ENCODE measurements at places on chromosomes 5 and 9.

GRCh38 chr5:103668281-103668680 is 105.7 kb upstream of the NUDT12 start:
- DNase-seq, result no peak

DNA sequence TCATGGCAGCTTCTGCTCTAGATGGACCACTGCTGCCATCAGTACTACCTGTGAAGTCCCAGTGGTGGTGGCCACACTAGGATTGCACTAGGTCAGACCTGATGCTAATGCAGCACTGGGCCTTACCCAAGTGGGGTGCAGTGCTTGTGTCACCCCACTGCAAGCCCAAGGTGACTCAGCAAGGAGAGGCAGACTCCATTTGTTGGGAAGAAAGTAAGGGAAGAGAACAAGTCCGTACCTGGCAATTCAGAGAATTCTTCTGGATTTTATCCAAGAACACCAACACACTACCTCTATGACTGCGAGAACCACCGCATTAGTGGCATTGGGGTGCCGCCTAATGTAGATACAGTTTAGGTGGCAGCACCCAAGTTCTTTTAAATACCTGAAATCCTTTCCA is 34.0 kb upstream of the TYRP1 start:
- no peak for DNase-seq

DNA sequence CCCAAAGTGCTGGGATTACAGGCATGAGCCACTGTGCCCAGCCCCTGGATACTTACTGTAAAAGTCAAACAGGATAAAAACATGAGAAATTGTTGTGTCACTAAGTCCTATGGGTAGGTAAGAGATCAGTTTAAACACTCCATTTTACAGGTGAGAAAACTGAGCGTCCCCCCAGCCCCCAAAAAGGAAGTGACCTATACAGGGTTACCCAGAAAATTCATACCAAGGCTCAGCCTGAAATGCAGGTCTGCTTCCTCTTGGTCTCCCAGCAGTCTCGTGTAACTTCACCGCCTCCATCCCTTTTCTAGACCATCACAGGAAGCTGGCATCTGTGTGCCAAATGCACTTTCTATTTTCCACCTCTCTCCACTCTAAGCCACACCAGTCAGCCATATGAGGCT is 57.2 kb downstream of the TMOD1 start:
- DNase-seq, result no peak

DNA sequence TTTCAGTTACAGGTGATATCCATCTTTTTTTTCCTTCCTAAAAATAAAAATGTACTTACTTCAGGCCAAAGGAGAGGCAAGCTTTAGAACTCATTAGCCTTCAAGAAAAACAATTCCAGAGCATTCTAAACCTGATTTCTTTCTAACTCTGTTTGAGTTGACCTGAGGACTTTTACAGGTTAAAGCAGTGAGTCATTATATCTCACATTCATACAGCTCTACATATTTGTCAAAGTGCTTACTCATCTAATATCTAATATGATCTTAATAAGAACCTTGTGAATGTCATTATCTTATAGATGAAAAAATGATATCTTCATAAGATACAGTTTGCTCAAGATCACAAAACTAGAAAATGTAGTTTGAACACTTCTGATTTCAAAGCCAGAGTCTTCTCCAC is 149.2 kb upstream of the CDKN2B start:
- no peak for DNase-seq

DNA sequence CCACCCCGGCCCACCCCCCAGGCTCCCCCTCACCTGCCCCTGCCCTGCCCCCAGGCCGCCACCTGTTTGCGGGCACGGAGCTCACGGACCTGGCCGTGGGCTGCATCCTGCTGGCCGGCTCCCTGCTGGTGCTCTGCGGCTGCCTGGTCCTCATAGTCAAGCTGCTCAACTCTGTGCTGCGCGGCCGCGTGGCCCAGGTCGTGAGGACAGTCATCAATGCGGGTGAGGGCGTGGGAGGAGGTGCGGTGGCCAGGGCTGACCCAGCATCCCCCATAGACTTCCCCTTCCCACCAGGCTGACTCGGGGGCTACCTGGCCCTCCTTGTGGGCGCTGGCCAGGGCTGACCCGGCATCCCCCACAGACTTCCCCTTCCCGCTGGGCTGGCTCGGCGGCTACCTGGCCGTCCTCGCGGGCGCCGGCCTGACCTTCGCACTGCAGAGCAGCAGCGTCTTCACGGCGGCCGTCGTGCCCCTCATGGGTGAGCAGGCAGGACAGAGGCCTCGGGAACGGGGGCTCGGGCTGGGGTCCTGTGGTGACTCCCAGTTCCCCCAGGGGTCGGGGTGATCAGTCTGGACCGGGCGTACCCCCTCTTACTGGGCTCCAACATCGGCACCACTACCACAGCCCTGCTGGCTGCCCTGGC is 3.5 kb downstream of the SLC34A3 start:
- no peak for DNase-seq

GRCh38 chr5:154618696-154619095 is 136.5 kb upstream of the LARP1 start:
- no peak for DNase-seq

GRCh38 chr9:130944510-130945058 is 5.5 kb upstream of the FIBCD1 start:
- no peak for DNase-seq

DNA sequence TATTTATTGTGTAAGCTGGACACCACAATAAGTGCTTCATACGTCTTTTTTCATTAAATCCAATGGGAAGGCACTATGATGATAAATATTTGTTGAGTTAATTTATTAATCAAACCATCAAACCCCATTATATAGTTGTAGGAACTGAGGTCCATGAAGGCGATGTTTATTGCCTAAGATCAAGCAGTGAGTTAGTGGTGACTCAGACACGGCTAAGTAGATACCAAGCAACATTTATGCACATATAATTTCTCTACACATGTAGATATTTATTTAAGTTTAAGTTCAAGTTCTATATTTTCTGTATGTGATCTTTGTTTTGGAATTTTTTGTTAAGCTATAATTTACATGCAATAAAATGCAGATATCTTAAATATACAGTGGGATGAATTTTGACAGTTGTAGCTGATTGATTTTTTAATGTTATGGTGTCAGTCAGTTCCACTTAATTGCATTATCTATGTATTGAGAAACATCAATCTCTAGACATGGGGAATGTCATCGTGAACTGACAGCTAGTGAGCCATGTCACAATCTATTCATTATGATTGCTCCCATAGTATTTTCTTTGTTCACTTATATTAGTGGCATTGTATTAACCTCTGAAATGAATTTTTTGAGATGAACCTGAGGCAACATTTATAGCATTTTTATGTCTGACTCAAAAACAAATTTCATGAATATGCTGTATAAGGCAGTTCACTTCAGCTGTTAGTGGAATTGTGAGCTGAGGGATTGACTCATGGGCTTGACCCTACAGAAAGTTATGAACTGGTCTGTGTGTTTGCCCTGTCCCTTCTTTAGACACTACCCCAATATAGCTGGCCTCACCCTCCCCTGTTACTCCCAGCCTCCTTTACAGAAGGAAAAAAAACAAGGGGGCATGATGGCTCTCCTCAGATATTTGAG is 11.9 kb upstream of the GARNL3 start:
- DNase-seq, result no peak

DNA sequence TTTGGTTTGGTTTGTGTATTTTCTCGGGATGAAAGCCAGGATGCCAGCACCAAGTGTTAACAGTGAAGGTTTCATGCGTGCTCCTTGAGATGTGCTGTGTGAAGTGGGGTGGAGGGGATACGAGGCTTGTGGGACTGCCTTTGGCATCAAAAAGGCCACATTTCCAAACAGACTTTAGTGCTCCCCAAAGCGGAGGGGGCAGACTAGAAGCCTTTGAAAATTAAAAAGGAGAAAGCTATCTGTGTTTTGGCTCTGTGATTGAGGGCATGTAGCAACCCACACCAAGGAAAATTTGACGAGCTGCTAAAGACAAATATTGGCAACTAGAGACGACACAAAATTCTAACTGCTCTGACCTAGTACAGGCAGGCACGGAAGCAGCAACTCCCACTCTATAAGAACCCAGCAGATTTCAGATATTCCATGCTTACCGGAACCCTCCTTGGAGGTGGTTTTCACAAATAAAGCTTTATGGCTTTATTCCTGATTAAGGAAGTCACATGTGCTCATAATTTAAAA is 154.5 kb downstream of the ARSB start:
- no peak for DNase-seq

DNA sequence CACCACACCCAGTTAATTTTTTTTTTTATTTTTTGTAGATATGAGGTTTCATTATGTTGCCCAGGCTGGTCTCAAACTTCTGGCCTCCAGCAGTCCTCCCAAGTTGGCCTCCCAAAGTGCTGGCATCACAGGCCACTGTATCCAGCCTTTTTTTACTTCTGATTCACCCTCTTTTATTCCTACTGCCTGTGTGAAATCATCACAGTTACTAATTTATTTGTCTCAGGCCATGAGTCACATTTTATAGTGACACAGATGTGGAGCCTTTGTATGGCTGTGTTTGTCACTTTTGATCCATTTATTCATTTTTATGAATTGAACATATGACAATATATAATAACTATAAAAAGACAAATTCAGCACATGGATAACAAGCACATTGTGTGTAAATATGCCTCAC is 67.1 kb upstream of the SNX2 start:
- DNase-seq, result no peak

DNA sequence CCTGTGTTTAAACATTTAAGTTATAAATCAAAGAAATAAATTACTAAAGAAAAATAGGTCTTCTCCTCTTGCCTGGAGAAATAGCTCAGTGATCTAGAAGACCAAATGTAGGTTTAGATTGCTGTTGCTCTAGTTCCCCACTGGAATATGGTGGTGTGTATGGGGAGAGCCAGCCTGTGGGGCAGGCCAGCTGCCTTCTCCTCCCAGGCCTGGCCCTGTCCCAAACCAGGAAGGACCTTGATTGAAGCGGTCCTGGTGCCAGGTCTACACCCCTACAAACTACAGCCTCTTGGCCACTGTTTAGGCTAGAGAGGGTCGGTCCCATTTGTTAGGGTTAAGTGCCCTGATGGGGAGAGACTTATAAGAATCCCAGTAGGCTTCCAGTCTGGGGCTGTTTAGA is 35.4 kb downstream of the MAN2A1 start:
- no peak for DNase-seq

DNA sequence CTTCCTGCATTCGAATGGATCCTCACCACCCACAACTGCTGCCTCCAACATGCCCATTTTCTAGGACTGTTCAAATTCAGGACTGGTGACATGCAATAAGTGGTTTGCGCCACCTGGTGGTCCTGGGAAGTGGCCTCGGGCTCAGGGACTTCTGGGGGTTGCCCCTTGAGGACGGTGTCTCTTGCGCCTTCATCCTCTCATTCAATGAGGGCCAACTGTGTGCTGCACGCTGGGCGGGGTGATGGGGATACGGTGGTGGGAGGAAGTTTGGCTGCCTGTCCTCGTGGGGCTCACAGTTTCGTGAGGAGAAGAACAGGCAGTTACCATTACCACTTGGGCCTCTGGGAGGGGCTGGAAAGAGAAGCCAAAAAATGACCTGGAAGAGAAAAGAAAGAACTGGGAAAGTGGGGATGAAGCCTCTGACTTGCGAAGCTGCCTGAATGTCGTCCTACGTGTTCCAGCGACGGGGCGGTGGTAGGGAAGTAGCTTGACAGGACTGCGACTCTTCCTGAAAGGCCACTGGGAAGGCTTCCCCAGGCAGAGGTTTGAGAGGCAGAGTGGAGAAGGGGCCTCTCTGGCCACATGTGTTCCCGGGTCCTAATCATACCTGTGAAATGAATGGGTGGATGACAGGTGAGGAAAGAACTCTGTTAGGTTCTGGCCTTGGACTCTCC is 49.0 kb downstream of the PSD2 start:
- DNase-seq, result peak; percentile 93

DNA sequence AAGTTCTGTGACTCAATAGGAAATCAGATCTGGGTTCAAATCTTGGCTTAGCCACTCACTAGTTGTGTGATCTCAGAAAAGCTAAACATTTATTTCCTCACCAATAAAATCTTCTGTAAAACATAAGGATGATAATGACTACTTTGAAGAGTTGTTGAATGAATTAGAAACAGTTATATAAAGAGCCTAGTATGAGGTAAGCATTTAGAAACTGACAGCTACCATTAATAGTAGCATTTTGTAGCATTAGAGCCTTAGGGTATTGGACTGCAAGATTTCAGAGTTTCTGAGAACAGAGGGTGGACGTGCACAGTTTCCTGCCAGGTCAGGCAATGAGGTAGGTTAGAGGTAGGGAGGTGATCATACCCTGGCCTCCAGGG is 293.2 kb downstream of the CWC27 start:
- DNase-seq, result no peak

DNA sequence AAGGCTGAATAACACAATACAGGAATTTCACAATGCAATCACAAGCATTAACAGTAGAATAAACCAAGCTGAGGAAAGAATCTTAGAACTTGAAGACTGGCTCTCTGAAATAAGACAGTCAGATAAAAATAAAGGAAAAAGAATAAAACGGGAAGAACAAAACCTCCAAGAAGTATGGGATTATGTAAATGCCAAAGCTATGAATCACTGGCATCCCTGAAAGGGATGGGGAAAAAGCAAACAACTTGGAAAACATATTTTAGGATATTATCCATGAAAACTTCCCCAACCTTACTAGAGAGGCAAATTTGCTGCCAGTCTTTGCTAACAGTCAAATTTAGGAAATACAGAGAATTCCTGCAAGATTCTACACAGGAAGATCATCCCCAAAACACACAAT is 157.9 kb downstream of the ALDH1A1 start:
- DNase-seq, result no peak

DNA sequence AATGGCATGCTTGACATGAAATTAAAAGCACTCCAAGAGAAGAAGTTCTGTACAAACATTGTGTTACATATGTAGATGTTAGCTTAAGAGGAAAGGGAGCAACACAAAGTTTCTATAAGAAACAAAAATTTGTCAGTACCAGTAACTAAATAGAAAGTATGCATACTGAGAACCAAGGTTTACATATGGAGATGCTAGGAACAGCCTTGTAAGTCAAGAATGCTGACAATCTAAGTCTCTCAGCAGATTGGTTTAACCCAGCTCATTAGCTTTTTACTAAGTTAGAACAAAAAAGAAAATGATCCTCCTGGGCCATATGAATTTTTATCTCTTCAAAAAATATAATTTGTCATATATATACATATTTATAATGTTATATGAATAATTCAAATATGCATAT is 2022.1 kb upstream of the ACO1 start:
- no peak for DNase-seq

- DNase-seq, result no peak
Observed at GRCh38 chr5:95059636-95060035, 225.3 kb downstream of the MCTP1 start.

- DNase-seq, result no peak
Observed at GRCh38 chr9:1002678-1003077, 26.2 kb downstream of the DMRT3 start.

- no peak for DNase-seq
Observed at GRCh38 chr5:3225201-3225960, 370.3 kb upstream of the IRX1 start.

- DNase-seq, result no peak
Observed at GRCh38 chr9:90090997-90091396, 486.2 kb downstream of the GADD45G start.

DNA sequence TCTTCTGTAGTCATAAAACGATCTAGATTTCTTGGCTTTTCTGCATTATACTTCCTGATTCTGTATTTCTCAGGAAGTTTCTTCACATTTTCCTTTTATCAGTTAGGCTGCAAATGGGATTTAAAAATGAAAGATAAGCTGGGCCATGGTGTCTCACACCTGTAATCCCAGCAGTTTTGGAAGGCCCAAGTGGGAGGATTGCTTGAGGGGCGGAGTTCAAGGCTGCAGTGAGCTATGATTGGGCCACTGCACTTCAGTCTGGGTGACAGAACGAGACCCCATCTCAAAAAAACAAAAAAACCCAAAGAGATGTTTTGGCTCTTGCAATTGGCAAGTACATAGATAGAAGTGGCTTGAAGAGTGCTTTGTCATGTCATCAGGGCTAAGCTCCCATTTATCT is 26.2 kb upstream of the APC start:
- no peak for DNase-seq

Measured in activated CD8-positive, alpha-beta T cell treated with anti-CD3 and anti-CD28 coated beads for 36 hours (primary cell).